Fibroblast of skin of left biceps (primary cell): ENCODE measurements at places on chromosomes 3 and 15.
A peak's percentile ranks its signal among the peaks of the same experiment; 100 is the strongest.

GRCh38 chr3:173021547-173022185, 119.4 kb downstream of the SPATA16 start:
- DNase-seq, result no peak

DNA sequence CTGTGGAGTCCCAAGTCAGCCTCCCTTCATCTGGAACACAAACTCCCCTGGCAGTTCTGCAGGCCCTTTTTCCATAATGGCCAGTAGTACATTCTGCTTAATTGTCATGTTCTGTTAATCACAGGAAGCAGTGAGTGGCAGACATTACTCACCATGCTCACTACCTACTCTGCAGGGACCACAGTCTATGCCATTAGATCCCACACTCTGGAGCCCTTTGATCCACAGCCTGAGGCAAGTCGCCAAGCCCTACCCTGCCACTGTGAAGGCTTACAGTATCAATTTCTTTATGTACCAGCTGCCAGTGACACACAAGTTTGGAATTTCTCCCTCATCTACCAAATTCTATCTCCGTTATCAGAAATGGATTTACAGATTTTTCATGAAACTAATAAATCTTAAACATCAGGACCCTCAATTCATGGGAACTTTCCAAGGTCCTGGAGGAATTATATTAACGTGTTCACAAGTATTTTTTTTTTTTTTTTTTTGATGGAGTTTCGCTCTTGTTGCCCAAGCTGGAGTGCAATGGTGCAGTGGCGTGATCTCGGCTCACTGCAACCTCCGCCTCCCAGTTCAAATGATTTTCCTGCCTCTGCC, 20.6 kb upstream of the WWTR1 start:
- no peak for DNase-seq

GRCh38 chr3:150146991-150147761, 176.5 kb upstream of the PFN2 start:
- peak; percentile 56 for DNase-seq

DNA sequence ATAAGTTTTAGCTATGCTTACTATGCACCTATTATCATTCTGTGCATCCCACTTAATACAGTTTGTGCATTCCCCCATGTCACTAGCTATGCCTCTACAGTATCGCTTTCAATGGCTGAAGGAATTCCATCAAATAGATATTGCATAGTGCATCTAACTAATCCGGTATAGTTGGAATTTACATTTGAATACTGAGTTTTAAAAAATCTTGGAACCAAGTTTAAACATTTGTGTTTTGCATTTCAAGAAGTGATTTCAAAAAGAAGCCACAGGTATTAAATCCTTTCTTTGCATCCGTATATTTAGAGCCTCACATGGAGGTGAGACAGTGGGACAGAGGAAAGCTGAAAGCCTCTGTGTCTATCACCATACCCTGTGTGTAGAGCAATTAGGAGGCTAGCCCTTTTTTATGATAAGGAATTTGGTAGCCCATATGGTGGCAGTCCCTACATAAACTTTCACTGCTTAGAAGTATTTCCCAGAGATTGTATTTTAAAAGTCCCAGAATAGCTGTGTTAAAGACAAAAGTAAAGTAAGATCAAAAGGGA, 960.2 kb upstream of the CFAP20DC start:
- no peak for DNase-seq
